CD8-positive, alpha-beta memory T cell (primary cell): ENCODE measurements at places on chromosomes 1 and 21. TPM values are rescaled to one million over a fixed set of nuclear protein-coding genes. Genes with fewer than 3 reads are reported as not detected.

Gene C1orf94
- total RNA-seq: not detected

Gene LIPI
- total RNA-seq: not detected

- no peaks in the 10 kb centered on the region for H3K27me3 ChIP-seq
- H3K36me3 ChIP-seq: no peaks in the 10 kb centered on the region
- no peak overlapping the region for H3K27ac ChIP-seq
- no peak overlapping the region for H3K4me3 ChIP-seq
Observed at GRCh38 chr1:107000902-107001301, 55.6 kb upstream of the PRMT6 start.

Gene PLPPR4
- not detected for total RNA-seq

DNA sequence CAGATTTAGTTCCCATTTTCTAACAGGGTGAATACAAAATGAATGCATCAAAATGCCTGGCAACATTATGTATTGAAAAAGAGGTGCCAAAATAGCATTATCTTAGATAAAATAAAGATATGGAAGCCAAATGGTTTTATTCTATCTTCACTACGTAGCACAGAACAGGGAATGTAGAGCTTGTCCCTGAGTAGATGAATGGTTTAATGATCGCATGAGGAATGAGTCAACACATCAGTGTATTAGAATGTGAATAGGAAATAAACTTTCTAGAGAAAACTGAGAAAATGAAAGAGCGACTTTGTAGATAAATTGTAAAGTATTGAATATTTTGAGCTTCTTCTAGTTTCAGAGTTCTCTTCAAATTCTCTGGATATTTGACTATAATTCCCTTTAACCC lies 74.3 kb downstream of the BRINP3 start:
- DNase-seq: no peak
- H3K27me3 ChIP-seq: no peaks in the 10 kb centered on the region
- no peak overlapping the region for H3K4me3 ChIP-seq
- no peaks in the 10 kb centered on the region for H3K4me1 ChIP-seq
- no peaks in the 10 kb centered on the region for H3K36me3 ChIP-seq

Gene ZNHIT6
- 37.5 TPM for total RNA-seq

- no peak for DNase-seq
- H3K27ac ChIP-seq: no peak overlapping the region
- no peak overlapping the region for H3K4me3 ChIP-seq
- H3K36me3 ChIP-seq: no peaks in the 10 kb centered on the region
- H3K27me3 ChIP-seq: no peaks in the 10 kb centered on the region
Observed at GRCh38 chr1:118160806-118161205, 24.2 kb downstream of the SPAG17 start.

Gene ADAMTSL4
- 0.31 TPM for total RNA-seq
